ENCODE measurements at places on chromosomes 6 and 20.

GRCh38 chr6:32183483-32184083 lies 470 bp downstream of the AGER start:
- DNase-seq, result no peak

DNA sequence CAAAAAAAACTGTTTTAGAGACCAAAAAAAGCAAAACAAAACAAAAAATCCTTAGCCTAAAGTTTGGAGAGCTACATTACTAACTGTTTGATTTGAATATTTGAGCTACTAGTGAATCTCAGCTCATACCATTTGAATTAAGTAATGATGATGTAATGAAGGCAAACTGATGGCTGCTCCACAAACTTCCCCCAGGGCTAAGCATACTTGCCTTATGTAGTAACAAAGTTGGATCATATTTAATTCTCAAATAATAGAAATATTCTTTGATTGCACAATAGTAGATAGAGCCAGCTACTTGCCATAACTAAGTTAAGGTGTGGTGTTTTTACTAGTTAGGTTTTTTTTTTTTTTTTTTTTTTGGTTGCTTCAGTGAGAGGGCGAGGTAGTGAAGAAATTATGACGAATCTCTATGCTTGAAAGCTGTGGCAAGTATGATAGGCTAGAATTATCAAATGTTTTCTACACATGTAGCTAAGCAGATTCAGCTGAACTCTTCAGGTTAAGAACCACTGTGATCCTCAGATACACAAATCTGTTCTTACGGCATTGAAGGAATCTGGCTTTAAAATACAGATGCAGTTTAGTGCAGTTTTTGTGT lies 2.9 kb downstream of the RAB32 start:
- DNase-seq, result no peak

DNA sequence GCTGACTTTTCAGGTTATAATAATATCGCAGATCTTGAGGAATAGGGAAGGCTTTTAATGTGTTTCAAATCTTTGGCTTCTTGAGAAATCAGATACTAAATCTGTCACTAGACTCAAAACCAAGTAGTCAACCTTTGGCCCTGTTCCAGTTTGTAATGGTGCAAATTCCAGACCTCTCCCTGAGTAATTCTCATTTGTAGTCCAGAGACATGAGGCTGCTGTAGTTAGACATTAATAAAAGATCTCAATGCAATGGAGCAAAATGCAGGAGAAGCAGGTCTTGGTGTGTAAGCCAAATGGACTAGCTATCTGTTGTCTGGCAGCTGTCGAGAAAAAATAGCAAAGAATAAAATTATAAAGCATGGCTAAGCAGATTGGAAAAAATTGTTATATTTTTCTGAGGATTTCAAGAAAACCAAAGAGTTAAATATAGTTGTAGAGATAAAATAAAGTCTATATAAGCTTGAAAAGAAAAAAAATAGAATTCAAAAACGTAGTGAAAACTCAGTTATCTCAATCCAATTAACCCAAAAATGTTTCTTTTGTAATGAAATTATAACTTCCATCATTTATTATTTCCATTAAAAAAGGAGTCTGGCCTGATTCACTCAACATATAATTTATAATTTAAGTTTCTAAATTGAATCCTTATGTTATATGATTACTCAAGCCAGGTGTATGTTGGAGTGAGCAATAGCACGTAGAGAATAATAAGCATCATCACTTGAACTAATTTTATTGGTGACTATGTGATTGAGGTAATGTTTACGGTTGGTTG lies 161.5 kb upstream of the ADGRB3 start:
- DNase-seq, result no peak

DNA sequence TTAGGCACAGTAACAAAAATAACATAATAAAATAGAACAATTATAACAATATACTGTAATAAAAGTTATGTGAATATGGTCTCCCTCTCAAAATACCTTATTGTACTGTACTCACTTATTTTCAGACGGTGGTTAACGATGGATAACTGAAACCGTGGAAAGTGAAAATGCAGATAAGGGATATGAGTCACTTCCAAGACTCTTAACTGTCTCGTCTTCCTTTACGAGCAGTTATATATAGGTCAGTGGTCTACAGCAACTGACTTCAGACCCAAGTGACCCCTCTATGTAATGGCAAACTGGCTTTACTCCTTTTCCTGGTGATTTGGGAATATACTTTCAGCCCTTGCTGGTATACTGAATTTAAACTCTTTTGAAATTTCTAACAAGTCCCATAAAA lies 261.4 kb downstream of the SLC35F1 start:
- no peak for DNase-seq

- no peak for DNase-seq
Observed at GRCh38 chr6:43771858-43772680, 2.1 kb downstream of the VEGFA start.

DNA sequence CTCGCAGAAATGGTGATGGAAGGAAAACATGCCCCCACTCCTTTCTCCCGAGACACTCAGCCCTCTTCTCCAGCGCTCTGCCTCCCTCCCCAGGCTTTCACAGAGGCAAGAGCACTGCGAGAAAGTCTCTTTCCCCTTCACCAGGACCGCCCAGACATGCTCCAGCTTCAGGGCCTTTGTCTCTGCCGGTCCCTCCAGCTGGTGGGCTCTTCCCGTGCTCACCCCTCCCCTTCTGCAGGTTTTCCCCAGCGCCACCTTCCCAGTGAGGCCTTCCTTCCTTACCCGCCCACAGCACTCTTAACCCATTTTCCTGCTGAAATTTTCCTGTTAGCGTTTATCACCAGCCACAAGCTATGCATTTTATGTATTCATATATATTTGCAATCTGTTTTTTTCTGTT lies 86.2 kb downstream of the TFAP2C start:
- no peak for DNase-seq

DNA sequence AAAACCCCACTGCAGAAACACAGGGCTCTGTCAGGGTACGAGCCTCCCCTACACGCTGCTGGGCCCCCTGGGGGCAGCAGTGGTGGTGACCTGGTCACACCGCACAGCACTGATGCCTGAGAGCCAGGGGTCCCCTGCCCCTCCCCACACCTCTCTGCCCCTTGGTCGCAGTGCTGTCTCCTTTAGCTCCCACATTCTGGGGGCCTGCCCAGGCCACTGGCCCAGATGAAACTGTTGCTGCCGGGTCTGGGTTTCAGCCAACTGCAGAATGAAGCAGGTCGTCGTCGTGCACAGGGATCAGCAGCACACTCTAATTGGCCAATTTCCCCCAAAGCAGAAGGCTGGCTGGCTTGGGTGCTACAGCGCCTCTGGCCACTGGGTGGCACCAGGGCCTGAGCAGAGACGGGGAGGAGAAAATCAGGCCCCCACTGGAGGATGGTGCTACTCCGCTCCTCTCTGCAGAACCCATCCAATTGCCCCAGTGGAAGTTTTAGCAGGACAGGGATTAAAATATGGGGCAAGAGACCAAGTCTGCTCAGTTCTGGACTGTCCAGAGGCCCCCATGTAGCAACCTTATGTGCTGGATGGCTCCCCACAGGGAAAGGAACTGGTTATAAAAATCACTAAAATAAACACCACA lies 26.1 kb downstream of the DIDO1 start:
- DNase-seq, result peak; percentile 78

GRCh38 chr6:153677522-153677921 lies 361.5 kb upstream of the OPRM1 start:
- DNase-seq, result no peak

DNA sequence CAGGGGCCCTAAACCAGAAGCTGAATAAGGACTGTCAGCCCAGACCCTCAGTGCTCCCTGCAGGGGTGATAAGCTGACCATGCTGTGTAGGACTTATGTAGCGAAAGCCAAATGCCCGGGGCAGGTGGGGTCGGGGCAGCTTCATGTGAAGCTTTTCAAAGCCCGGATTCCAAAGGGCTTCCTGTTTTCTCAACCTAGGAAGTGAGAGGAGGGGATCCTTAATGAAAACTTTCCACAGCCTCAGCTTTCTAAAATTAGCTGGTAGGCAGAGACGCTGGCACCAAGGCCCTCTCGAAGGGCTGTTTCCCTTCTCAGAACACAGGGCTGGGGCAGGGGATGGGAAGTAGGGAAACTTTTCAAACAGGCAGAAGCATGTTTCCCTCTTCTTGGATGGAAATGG lies 148.9 kb downstream of the NFATC2 start:
- no peak for DNase-seq

DNA sequence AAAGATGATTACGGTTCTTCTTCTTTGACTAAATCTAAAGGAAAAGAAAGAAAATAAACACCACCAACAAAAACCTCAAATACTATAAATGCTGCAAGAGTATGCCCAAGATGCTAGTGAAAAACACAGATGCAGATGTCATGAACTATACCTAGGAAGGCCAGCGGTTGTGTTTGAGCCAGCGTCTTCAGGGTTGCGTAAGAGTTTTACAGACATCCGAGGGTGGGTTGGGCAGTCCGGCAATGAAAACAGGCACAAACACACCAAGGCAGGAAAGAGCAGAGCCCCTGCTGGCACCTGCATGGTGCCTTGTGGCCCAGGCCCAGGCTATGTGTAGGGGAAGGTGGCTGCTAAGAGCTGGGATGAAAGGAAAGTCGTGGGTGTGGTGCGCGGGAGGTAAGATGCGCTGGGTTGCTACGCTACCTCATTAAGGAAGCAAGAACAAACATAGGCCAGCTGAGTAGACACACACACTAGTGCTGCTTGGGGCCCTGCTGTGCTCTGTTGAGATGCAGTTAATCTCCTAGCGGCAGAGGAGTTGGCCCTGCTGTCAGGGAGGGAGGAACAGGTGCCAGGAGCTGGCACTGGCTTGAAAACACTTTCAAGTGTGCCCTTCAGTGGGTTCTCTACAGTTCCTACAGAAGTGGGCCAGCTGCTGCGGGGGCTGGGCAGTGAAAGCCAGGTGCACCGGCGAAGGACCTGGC lies 170.2 kb upstream of the PLN start:
- DNase-seq, result no peak

GRCh38 chr6:24253360-24253759 lies 104.5 kb downstream of the DCDC2 start:
- DNase-seq, result no peak

DNA sequence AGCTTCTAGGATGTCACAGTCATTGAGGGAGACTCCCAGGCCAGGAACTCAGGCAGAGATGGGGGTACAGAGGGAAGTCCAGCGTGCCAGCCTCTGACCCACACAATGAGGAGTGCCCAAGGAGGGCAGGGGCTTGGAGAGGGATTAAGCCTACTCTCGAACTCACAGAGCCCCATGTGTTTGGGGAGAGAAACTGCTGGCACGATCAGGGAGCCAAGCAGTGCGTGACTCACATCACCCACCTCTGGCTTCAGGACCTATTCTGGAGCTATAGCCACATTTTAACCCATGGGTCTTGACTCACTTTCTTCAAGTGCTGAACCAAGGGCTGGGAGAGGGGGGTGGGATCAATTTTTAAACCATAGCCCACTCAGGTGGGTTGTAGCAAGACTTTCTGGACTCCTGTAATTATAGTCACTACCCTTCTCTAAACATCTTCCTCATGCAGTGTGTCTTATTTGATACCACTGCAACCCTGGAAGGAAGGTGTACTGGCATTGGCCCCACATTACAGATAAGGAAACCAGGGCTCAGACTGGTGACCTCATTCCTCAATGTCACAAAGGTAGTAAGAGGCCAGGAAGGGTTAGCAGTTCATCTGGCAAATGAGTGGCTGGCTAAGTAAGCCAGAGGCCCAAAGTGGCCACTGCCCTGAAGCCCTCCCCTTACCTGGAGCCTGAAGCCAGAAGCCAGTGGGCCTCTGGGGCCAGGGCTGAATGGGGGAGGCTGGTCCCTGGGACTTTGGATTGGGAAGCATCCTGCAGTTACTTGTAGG lies 12.0 kb downstream of the FOXP4 start:
- DNase-seq, result no peak

DNA sequence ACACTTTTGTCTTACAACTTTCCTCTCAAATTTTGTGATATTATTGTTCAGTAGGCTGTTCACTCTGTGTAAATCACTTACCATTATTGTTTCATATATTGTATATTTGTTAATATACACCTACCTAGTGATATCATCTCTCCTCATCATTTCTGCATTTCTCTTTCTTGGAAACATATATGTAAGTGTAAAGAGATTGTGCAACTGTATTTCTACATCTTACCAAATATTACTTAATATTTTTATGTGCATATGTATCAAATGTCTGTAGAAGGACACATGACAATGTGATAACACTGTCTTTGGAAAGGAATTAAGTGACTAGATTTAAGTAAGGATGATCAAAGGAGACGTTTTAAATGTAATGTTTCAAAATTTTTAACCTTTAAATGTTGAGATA lies 30.2 kb downstream of the ZNF322 start:
- DNase-seq, result no peak

- no peak for DNase-seq
Observed at GRCh38 chr20:33963751-33964150, 30.0 kb upstream of the RALY start.

- DNase-seq, result peak; percentile 88
Observed at GRCh38 chr20:3470627-3471396, at the start of gene ATRN. TSS of gene ATRN (plus strand) at chr20:3471018. CDS start at chr20:3471108, 90 bp downstream.

- no peak for DNase-seq
Observed at GRCh38 chr20:22248051-22248667, 336.2 kb downstream of the FOXA2 start.

- DNase-seq, result no peak
Observed at GRCh38 chr6:49551078-49551865, 804 bp downstream of the C6orf141 start.

- no peak for DNase-seq
Observed at GRCh38 chr20:3728354-3728753, 4.1 kb upstream of the HSPA12B start.

DNA sequence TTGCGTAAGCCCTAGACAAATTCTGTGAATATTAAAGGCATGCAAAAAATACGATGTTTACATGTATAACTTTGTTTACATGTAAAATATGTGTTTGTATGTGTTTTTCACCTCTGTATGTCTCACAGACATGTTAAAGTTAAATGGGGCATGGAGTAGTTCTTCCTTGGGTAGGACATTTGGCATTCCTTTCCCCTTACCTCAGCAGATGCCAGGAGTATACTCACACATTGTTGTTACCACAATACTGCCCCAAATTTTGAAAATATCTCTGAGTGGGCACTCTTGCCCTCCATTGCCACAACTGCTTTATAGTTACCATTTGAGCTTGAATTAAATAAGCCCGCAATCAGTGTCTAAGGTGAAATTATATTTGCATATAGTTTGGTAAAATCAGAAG lies 147.5 kb downstream of the MYO6 start:
- no peak for DNase-seq

GRCh38 chr20:54244113-54244512 lies 36.2 kb downstream of the PFDN4 start:
- no peak for DNase-seq

GRCh38 chr6:86775893-86776292 lies 161.4 kb upstream of the HTR1E start:
- no peak for DNase-seq

- peak; percentile 67 for DNase-seq
Observed at GRCh38 chr6:148831064-148831463, 84.2 kb downstream of the UST start.

DNA sequence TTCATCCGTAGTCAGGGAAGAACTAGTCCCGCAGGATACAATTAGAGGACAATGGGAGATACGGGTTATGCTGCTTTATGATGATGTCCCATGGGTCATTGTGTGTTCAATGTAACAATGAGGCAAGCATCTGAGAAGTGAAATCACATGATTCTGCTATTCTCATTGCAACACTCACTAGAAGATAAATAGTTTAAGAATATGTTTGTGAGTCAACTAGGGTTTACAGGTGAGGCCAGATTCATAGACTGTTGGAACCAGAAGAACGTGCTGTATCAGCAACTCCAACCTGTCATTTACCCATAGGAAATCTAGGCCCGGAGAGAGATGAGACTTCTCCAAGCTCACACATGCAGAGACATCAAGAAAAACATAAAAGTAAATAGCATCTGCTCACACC lies 80.8 kb downstream of the SCML4 start:
- DNase-seq, result no peak

Data from CD4-positive, alpha-beta T cell treated with Interleukin-4 for 4 hours (primary cell).